ENCODE measurements at places on chromosomes 1 and 21.

DNA sequence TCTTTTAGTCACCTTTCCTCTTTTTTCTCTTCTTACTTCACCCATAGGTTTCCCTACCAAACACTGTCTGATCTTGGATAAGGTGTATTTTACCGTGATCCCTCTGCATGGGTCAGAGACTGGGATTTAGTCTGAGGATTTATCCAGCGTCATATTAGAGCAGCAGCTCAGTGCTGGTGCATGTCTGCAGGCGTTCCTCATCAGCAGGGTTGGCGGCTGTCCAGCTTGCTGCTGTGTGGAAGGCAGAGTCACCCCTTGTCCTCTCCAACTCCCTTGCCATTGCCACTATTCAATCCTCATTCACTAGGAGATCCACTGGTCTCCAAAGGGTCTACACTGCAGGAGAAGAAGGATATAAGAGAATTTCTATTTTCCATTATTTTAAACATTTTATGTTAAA, 7.3 kb upstream of the FAM78B start:
- no peak for DNase-seq

- DNase-seq, result no peak
Observed at GRCh38 chr1:82269431-82269830, 468.7 kb downstream of the ADGRL2 start.

DNA sequence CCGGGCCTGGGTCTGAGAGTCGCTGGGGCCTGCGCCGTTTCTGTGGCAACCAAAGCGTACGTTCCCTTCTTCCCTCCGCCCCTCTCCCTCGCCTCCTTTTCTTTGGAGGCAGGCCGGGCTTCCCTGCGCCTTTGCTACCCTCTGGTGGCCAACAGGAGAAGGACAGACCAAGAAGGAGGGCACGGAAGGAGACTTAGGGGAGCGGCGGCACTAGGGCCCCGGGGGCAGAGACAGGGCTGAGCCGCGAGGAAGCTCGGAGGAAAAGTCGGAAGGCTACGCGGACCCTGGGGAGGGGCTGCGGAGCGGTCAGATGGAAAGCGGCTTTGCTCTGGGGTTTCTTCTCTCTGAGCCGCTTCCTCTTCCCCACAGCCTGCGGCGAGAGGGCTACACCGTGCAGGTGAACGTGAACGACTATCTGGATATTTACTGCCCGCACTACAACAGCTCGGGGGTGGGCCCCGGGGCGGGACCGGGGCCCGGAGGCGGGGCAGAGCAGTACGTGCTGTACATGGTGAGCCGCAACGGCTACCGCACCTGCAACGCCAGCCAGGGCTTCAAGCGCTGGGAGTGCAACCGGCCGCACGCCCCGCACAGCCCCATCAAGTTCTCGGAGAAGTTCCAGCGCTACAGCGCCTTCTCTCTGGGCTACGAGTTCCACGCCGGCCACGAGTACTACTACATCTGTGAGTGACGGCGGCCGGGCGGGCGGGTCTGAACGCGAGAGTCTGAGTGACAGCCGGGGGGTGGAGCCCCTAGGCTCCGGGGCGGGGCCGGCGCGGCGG, 6.3 kb downstream of the EFNA3 start:
- peak; percentile 77 for DNase-seq

DNA sequence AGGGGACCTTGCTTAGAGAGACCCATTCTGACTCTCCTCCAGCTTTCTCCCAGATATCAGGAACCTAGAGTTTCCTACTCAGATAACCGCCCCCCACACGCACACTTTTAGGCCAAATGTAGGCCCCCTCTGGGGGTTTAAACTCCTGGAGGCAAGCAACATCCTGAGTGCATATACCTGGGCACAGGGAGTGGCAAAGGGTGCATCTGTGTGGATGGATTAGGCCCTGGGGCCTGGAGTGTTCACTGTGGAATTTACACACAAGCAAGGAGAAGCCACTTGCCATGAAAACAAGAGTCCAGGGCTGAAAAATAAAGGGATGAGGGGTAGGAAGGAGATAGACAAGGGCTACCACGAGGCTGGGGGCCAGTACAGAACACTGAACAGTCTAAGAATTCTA, 343.1 kb downstream of the NTNG1 start:
- DNase-seq, result no peak

DNA sequence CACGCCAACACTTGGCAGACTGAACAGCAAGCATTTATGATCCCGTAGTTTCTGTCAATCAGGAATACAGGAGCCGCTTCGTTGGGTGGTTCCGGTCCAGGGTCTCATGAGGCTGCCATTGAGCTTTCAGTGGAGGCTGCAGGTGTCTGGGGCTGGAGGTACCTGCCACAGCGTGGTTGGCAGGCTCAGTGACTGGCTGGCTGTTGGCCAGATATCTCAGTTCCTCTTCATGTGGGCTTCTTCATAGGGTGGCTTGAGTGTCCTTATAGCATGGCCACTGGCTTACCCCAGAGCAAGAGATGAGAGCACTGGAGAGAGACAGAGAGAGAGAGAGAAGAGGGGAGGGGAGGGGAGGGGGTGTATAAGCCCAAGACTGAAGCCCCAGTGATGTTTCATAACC, 29.3 kb downstream of the PIK3CD start:
- no peak for DNase-seq

GRCh38 chr1:26364956-26365355, 7.6 kb downstream of the ZNF683 start:
- DNase-seq, result no peak

- no peak for DNase-seq
Observed at GRCh38 chr1:209659909-209660308, 7.7 kb upstream of the LAMB3 start.

DNA sequence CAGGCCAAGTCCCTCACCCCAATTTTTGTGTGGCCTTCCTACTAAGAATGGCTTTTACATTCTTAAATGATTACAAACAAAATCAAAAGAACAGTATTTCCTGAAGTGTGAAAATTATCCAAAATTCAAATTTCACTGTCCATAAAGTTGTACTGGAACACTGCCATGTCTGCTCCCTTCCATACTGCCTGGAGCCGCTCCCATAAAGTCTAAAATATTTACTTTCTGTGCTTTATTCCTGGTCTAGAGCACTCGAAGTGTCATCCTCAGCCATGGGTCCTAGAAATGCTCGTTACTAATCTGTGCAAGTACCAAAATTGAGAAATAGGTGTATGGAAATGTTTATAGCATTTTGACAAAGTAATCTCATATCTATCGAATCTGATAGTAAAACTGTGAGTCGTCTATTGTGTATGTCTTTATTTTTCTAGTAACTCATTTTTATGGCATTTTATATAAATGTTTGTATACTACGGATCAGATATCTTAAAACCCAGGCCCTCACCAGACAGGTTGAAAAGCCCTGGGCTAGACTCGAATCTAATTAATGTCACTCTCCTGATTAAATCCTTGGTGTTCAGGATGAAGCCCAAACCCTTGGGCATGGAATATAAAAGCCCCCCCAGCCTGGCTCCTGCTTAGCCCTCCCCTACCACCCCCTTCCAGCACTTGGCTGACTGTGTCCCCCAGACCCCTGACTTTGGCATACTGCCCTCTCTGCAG, 4.9 kb downstream of the LBR start:
- no peak for DNase-seq
